AG09319 (cell line): ENCODE measurements at places on chromosomes 1 and 21.

GRCh38 chr1:110713221-110713620, 38.5 kb upstream of the KCNA3 start:
- no peak for DNase-seq

- DNase-seq, result no peak
Observed at GRCh38 chr1:14184454-14184853, 414.0 kb upstream of the KAZN start.

DNA sequence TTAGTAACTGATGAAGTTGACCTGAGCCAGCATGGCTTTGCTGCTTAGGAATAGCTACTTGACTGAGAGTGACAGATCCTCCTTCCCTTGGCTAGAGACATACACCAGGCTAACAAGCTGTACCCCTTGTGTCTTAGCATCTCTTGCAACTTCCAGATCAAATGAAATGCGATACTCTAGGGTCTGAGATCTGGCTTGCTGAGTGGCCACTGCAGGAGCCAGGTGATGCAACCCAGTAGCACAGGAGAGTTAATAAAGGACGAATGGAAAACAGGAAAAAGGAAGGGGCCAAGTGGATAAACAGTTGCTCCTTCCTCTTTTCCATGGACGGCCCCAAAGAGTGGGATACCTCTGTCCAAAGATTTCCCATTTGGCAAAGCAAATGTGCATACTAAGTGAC, 38.2 kb downstream of the ASTN1 start:
- no peak for DNase-seq

DNA sequence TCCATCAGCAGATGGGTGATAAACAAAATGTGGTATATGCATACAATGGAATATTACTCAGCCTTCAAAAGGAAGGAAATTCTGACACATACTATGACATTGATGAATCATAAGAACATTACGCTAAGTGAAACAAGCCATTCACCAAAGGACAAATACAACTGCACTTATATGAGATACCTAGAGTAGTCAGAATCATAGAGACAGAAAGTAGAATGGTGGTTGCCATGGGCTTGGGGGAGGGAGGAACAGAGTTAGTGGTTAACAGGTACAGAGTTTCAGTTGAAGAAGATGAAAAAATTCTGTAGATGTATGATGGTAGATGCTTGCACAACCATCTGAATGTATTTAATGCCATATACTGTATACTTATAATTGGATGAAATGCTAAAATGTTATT, 39.1 kb upstream of the KCNK2 start:
- DNase-seq, result no peak

- no peak for DNase-seq
Observed at GRCh38 chr21:33543505-33544129, 779 bp downstream of the SON start.

GRCh38 chr1:159011751-159012150, 2.0 kb downstream of the IFI16 start:
- no peak for DNase-seq

DNA sequence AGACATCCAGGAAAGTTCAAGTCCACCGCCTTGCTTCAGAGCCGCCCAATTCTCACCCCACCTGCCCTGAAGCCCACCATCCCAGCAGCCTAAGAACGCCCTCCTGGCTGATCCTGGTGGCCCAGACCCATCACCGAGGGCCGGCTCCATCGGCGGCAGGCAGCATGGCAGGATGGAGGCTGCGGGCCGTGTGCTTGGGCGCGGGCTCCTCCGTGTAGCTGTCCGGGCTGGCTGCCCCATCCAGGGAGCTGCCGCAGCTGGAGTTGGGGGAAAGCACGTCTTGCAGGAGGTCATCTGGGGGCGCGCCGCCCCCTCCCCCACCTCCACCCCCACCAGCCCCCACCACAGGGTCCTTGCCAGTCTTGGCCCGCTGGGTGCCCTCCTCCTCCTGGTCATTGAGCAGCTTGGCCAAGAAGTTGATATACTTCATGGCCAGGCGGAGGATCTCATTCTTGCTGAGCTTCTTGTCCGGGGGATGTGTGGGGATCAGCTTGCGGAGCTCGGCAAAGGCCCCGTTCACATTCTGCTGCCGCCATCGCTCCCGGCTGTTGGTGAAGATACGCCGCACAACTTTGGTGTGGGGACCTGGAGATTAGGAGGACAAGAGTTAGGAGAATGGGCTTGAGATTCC, 12.3 kb downstream of the TAL1 start:
- no peak for DNase-seq

GRCh38 chr1:230140221-230141020, 73.4 kb downstream of the GALNT2 start:
- no peak for DNase-seq

- no peak for DNase-seq
Observed at GRCh38 chr1:87329526-87330056, 911 bp downstream of the LMO4 start.

DNA sequence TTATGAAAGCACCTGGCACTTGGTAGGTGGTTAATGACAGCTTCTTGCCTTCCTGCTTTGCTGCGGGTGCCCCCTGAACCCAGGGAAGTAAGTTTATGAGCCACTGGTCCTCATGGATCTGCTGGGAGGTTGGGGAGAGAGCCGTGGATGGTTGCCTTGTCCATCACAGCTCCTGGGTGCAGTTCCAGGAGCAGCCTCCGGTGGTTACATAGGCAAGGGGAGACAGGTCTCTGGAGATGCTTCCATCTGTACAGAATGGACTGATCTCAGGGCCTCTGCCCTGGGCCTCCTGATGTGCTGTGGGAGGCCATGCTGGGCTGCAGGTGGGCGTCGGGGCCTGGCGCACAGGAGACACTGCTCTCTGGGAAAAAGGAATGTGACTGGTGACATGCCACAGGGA, 31.6 kb upstream of the ARHGEF10L start:
- no peak for DNase-seq

GRCh38 chr1:201941420-201942128, 4.8 kb downstream of the LMOD1 start:
- no peak for DNase-seq

GRCh38 chr1:19036041-19036812, 79.8 kb upstream of the IFFO2 start:
- DNase-seq, result no peak

DNA sequence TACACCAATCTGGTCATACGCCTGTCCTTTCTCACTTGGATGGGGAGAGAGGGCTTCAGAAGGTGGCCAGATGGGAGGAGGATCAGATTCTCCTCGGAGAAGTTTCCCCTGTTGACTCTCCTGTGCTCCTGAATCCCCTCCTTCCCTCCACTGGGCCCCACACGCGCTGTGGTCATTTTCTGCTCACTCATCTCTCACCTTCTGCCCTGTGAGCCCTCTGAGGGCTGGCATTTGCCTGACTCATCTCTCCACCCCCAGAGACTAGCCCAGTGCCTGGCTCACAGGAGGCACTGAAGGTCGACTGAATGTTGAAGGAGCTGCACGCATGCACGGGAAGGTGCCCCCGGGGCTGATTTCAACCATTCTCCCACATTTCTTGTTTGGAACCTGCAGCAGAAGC, 14.2 kb downstream of the ABCA4 start:
- no peak for DNase-seq

DNA sequence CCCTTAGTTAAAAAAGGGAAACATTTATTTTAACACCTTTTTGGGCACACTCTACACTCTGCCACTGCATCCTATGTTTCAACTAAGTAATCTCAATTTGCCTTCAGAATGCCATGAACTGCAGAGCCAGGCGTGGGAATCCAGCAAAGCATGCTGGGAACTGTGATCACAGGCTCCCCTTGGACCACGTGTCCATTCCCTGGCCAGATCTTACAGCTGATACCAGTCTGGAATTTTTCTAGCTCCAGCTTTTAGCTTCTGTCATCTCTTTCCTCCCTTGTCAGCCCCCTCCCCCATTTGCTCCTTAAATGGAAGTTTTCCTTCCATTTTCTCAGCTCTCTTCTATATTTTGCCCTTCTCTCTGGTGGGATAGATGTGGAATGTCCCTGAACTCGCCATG, 29.4 kb downstream of the RCSD1 start:
- DNase-seq, result no peak

DNA sequence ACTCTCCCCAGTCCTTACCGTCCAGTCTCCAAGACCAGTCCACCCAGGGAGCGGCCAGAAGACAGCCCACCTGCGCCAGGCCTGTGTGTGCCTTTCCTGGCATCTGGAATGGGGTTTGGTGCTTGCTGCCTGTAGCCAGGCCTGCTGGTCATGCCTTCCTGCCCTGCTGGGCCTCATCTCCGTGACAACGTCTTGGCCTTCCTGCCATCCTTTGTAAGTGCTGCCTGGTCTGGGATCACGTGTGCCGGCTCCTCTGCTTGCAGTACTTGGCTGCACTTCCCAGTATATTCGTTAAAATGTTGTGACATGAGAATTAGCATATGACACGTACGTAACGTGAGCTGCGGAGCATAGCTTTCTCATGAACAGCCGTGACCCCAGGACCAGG, 145.3 kb upstream of the COL6A1 start:
- no peak for DNase-seq

DNA sequence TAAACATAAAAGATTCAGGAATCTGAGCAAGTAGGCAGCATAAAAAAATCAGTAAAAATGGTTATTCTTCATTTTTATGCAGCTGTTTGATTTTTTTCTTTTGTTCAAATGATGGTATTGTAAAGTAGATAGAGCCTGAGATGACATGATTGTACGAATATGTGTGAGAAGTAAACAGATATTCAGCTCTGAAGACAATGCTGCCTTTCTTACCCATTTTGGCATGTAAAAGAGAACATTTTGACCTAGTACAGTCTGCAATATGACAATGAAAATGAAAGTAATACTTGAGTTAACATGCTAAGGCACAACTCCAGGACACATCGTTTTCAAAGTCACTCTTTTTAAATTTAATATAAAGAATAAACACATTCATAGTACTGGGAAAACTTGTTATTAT, 95.7 kb upstream of the NCAM2 start:
- DNase-seq, result no peak

DNA sequence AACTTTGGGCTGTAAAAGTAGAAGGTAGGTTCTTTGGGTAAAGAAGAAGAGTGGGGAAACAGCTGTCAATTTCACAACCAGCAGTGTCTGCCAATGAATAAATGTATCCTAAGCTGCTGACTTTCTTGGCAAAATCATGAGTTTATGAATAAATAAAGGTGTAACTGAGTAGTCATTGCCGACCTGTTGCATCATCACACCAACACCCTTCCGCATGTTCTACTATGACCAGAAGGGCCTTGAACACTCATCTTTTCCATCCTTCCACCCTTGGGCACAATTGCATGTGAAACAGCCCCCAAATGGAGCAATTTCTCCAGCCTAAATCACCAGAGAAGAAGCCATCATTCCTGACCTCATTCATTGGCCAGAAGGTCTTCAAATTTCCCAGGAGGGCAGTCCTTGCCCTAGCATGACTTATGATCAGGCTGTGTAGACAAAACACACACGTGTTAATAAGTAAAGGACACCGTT, 31.2 kb upstream of the QSOX1 start:
- DNase-seq, result no peak

DNA sequence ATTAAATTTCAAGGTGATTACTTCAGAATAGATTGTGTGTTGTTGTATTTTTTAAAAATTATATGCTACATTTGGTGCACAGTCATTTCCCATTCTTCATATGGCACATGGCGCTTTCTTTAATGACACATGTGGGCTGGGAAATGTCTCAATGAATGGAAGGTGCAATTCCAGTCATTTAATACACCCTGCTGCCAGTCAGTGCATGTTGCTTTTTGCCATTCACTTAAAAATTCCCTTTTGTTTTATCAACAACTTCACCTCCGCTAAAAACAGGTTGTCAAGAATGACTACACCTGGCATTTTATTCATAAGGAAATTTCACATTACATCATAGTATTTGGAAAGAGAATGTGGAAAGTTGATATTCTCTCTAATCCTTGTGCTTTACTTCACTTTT, 716.4 kb upstream of the ADAMTS5 start:
- DNase-seq, result no peak

GRCh38 chr1:109193653-109194590, 19.8 kb upstream of the SARS1 start:
- DNase-seq, result no peak

DNA sequence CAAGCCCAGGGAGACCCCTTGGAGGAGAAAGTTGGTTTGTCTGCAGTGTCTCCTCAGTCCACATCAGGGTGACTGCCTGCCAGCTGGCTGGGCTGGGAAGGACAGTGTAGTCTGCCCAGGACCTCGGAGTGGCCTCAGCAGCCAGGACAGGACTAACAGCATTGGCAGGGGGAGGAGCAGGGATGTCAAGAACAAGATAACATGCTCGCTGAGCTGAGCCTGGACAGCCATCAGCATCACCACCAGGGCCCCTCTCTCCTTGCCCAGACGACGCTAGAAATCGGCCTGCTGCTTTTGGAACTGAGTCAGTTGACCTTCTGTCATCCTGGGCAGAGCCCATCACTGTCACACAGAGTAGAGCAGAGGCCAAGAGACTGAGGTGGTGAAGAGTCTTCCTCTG, 83.6 kb upstream of the CNTN2 start:
- no peak for DNase-seq

DNA sequence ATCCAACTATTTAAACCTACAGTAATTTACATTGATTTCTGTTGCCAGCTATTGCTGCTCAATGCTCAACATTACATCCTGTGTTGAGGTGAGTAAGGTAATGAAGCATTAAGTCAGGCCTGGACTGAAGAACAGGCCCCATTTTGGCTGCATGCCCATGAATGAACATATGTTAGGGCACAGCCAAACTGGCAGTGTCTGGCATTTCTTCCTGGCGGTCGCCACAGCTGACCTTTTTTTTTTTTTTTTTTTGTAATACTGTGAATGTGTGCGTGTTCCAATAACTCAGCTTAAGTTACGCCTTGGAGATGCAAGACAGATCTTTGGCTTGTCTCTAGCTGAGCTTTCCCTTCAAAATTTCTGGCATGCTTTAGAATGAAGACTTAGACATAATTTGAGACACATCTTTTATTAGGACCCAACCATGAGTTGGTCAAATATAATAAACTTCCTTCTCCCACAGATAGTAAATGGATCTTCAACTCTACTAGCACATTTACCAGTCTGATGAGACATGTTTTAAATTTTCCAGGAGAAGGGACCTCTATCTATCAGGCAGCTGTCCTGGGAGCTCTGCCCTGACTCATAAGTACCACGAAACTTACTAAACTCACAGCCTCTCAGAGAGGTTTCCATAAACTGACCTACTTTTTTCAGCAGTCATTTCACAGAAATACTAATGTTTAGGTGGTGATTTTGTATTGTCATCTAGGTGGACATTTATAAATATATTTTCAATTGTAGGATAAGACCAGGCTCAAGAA, 341.1 kb upstream of the RUNX1 start:
- no peak for DNase-seq

- DNase-seq, result peak; percentile 5
Observed at GRCh38 chr1:103283841-103284669, 175.7 kb upstream of the COL11A1 start.

DNA sequence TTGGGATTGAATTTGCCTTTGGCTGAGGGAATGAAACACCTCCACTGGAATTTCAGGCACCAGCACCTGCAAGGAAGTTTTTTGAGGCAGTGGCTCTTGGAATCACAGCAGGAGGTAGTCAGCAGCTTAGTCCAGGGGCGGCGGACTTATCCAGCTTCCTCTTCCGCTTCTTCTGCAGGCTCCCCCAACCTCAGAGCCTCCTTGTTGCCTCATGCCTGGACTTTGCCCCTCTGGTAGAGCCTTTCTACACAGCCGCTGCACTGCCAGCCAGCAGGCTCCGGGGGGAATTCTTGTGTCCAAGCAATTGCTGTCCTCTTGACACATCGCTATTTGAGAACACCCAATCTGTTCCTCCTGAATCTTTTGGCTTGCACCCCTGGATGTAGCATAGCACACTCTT, 4.4 kb upstream of the RHEX start:
- no peak for DNase-seq

GRCh38 chr1:10734375-10734774, 62.1 kb downstream of the CASZ1 start:
- DNase-seq, result no peak
